ENCODE measurements at places on chromosomes 7 and 10.

GRCh38 chr10:51960494-51960895 is 261.1 kb upstream of the CSTF2T start:
- no peak for DNase-seq

DNA sequence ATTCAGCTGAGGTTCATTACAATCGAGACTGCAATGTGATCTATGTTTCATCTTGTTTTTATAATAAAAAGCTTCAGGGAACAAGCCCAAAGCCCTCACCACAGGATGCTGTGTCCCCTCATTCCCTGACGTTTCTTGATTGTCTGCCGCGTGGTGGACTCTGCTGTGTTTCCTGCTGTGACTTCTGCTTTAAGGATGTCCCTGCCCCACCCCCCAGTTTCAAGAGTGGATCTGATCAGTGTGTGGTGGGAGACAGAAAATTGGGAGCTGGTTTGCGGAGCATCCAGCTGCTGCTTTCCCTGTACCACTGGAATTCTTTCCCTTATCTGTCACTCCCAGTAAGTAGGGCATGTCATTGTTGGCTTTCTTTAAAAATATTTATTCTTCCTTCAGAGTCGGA is 86.2 kb downstream of the CREM start:
- no peak for DNase-seq

DNA sequence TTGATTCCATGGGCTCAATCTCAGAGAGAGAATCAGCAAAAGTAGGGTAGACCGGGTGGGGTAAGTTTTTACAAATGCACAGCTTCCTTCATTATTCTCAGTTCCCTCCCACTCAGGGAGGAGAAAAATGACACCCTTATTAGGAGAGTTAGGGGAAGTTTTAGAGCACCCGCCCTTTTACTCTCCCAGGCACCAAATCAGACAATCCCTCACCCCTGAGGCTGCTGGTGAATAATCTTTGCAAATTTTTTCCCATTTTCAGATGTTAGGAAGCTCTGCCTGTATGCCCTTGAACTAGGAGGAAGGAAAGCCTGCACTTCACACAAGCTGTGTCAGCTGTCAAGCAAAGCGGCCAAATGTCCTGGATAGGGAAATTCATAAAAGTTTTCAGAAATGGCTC is 834.9 kb downstream of the GRID1 start:
- DNase-seq, result no peak

DNA sequence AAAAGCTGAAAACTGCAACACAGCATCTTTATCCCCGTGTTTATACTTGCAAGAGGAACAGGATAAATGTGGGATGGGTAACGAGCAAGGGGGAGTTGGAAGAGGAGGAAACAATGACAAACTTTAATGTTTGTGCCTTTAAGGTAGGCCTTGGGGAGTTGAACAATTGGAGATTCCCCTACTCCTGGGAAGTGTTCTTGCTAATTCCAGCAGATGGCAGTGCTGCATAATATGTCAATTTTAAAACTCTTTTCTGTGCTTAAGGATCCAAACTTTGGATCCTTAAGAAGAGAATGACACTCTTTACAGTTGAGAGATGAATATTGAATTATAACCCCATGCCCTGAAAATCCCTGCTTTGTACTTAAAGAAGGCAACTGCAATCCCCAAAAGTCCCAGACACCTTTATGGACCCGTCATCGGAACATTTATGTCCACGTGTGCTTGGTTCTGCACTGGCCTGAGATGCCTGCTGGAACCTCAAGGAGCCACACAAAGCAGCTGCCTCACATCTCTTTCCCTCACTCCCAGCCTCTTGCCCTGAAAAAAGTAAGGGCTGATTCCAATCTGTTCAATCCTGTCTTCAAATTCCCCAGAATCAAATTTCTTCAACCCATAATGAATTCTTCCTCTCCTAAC is 12.0 kb downstream of the IFIT5 start:
- no peak for DNase-seq

- no peak for DNase-seq
Measured at GRCh38 chr7:158416283-158416933, 171.2 kb downstream of the PTPRN2 start.
